ENCODE measurements at places on chromosomes 3 and 15.

DNA sequence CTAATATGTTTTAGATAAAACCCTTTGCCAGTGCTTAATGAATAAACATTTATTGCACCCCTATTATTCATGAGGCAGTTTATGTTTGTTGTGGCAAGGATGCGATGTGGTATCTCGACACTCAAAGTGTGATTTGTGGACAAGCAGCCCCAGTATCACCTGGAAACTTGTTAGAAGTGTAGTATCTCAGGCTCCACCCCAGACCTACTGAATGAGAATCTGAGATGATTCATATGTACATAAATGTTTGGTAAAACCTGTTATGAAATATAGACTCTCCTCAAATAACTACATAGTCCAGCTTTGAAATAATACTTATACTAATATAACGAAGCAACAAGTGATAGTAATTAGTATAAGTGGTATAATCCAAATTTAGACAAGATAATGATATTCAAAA, 914.8 kb downstream of the TUSC7 start:
- no peak for DNase-seq

DNA sequence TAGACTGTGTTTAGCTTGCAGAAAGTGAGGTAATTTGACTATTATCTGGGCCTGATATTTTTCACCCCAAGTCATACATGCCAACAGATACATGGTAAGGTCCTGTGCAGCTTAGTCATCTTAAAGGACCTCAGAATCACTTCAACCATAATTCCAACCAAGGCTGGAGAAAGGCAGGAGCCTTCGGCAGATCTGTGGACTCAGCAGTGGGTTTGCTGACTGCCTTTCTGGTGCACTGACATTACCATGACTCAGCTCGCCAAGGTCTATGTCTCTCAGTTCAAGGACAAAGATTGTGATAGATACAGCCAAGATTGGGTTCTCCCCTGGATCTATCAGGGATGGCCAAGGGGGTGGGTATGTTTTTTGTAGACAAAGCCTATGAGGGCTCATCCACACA, 32.7 kb downstream of the LYZL4 start:
- DNase-seq, result no peak

DNA sequence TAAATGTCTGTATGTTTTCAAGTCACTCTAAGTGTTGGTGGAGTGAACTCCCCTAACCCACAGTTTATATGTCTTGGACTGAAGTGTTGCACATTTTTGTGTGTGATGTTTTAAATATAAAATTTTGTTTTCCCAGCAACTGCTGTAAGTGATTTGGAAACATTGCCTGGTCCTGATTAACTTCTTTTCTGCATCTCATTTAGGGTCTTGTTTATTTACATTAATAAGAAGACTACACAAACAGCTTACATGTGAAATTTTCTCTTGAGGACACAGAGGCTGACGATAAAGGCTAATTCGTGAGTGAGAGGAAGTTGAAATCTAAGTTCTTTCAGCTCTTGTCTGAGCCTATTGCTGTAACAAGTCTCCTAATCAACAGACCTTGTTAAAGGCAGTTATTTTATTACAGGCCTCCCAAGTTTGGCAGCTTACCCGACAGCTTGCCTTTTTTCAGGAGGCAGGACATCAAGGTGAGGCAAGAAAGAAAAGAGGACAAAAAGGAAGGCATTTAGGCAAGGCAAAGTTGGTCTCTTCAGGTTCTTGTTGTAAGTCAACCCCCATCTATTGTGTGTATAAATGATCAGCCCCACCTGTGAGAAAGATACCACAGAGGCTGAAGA, 177.7 kb upstream of the NR2E3 start:
- DNase-seq, result no peak

DNA sequence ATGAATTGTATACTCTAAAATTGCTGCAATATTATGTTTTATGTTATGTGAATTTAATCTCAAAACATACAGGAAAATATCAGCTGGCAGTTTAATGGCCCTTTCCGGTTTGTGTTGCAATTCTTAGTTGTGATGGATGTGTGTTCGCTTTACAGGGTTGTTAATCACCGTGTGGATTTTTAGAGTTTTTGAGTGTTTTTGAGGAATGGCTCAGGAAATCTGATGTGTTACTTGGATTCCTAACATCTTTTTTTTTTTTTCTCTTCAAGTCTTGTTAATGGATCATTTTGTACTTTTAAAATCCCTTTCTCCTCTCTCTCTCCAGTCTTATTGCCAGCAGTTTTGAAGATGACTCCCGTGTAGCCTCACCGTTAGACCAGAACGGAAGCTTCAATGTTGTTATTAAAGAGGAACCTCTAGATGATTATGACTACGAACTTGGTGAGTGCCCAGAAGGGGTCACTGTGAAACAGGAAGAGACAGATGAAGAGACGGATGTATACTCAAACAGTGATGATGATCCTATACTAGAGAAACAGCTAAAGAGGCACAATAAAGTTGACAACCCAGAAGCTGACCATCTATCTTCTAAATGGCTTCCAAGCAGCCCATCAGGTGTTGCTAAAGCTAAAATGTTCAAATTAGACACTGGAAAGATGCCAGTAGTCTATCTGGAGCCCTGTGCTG, 35.7 kb downstream of the MGA start:
- DNase-seq, result no peak

GRCh38 chr3:23710555-23710954, 95.2 kb upstream of the UBE2E1 start:
- no peak for DNase-seq

All from stimulated activated CD8-positive, alpha-beta memory T cell treated with anti-CD3 and anti-CD28 coated beads, Interleukin-2, amount 100 ng/mL, for 1 hour (primary cell).